ENCODE measurements at places on chromosomes 2 and 18. TPM values are rescaled to one million over a fixed set of nuclear protein-coding genes. Genes with fewer than 3 reads are reported as not detected.
A peak's percentile ranks its signal among the peaks of the same experiment; 100 is the strongest.

Gene REG3G
- total RNA-seq = not detected

Gene MC5R
- total RNA-seq = not detected

Gene RAB6D
- total RNA-seq = under 0.01 TPM

Gene ANTXR1
- total RNA-seq = 45.5 TPM

Gene TRIB2
- total RNA-seq = 31.0 TPM

Gene DES
- total RNA-seq = 69.3 TPM

Gene CYS1
- 5.1 TPM for total RNA-seq

Gene REG1A
- total RNA-seq = not detected

Gene FKBP7
- total RNA-seq = 54.3 TPM

Gene CDCA7
- 1.3 TPM for total RNA-seq

Gene PLCD4
- total RNA-seq = 10.7 TPM

Gene GRB14
- total RNA-seq = 0.26 TPM

Gene LINC00305
- not detected for total RNA-seq

Gene MORN2
- total RNA-seq = 19.3 TPM

Gene TBC1D8
- 3.8 TPM for total RNA-seq

Gene MAP3K19
- not detected for total RNA-seq

DNA sequence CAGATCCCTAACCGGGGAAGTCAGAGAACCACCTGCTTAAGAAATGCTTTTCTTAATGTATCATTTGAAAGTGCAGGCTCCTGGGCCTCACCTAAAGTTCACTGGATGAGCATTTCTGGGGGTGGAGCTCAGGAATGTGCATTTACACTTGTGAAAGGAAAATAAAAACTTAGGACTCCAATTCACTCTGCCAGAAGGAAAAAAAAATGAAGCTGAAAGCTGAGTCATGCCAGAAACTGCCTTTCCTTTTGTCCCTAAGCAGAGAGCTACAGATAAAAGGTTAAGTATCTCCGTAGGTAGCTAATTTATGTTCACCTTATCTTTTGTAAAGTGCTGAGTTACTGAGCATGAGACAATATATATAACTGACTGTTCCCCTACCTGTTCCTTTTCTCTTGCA, 229.5 kb upstream of the MEX3C start:
- DNase-seq = peak; percentile 1

GRCh38 chr2:110678457-110679336, 834 bp upstream of the BUB1 start:
- DNase-seq = peak; percentile 25

GRCh38 chr2:164890544-164890943, 48.9 kb upstream of the COBLL1 start:
- peak; percentile 18 for DNase-seq

- DNase-seq = peak; percentile 74
These were observed 35.9 kb downstream of the SPRED2 start for GRCh38 chr2:65396348-65397026.

DNA sequence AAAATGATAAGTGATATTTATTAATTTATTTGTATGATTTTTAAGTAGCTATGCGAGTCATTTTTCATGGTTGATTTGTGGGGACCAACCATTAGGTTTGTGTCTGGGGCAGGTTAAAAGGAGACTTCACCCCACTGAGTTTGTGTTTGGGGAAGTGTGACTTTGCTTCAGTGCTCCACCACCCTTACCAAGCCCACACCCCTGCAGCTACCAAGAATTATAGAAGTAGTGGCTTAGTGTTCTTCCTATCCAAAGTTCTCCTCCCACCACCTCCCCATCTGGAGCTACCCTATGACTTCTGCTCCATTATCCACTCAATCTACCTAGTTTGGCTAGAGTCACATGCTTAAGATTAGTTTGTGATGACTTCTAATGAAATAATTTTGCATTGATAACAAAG, 182.1 kb upstream of the ZEB2 start:
- DNase-seq = no peak

DNA sequence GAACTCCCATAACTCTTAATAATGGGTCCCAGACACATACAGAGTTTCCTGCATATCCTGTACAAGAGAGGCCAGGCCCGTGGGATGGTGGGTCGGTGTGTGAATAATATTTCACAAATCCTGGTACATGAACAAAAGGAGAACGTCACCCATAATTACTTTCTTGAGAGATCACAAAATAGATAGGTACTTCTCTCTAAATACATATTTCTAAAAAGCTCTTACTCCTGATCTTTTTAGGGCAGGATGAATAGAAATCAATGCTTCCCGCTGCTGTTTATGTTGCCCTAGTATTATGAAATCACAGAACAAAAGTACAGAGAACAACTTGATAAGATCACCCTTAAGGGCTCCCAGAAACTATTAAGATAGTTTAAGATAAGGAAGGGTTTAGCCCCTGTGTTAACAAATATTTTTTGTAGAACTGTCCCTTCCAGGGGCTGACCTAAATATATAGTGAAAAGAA, 5.4 kb downstream of the IRS1 start:
- DNase-seq = peak; percentile 38

DNA sequence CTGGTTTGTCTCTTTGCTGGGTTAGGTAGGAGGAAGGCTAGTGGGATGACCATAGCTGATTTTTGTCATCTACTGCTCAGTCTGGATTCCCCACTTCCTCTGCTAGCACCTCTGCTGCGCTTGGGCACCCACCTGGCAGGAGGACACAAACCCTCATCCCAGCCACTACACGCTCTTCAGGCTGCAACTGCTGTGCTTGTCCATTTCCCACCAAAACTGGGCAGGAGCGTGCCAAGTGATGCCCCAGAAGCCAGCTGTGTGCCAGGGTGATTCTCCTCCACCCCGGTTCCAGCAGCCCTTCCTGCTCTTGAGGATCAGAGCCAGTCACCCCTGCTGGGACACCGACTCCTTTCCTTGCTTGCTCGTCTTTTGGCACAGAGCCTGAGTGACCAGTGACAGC, 15.7 kb upstream of the PER2 start:
- DNase-seq = no peak

- peak; percentile 93 for DNase-seq
These were observed 23.3 kb downstream of the RAB31 start for GRCh38 chr18:9731380-9731779.

DNA sequence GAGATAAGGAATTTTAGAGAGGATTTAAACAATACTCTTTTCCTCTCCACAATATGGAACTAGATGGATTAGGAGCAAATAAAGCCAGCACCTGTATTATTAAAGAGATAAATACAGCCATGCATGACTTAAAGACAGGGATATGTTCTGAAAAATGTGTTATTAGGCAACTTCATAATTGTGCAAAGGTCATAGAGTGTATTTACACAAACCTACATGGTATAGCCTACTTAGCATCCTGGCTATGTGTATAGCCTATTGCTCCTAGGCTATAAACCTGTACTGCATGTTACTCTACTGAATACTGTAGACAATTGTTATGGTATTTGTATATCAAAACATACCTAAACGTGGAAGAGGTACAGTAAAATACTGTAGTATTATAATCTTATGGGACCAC, 53.0 kb downstream of the PTRHD1 start:
- DNase-seq = no peak

- DNase-seq = no peak
These were observed 11.4 kb upstream of the RFX8 start for GRCh38 chr2:101486258-101486701.

- no peak for DNase-seq
These were observed 79.6 kb upstream of the CTLA4 start for GRCh38 chr2:203787979-203788378.

GRCh38 chr2:61946666-61947065, 41.2 kb downstream of the COMMD1 start:
- DNase-seq = peak; percentile 47

DNA sequence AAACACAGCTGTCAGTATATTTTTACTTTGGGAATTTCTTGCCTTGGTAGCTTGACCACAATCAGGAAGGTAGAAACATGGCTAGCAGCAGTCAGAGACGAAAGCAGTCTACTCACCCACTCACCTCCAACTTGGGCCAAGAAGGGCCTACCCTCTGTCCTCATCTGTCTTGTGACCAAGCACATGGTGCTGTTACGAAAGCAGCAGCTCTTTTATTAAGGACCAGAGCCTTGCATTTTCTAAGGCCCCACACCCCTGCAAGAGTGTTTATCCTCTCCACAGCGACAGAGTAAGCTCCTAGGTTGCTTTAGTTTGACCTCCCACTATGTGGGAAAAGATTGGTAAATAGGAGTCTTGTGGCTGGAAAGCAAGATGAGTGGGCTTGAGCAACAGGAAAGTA, 31.3 kb upstream of the MSTN start:
- peak; percentile 50 for DNase-seq

DNA sequence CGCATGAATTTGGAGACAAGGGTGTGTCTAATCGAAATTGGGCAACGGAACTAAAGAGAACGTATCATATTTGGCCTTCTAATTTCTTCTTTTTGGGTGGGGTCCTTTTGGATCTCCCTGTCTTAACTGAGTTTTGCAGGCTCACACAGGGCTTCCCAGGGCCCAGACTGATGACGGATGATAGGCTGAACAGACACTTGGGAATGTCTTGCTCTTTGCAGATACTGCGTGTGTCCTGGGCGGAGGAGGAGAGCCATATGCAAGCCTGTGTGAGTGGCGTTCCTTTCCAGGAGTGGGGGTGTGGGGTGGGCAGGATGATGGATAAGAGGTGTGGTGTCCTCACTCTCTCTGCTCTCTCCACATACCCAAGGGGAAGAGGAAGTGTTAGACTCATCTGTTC, 40.1 kb downstream of the TNP1 start:
- DNase-seq = no peak

- DNase-seq = peak; percentile 81
These were observed 3.9 kb downstream of the MAPRE2 start for GRCh38 chr18:35045121-35045520.

DNA sequence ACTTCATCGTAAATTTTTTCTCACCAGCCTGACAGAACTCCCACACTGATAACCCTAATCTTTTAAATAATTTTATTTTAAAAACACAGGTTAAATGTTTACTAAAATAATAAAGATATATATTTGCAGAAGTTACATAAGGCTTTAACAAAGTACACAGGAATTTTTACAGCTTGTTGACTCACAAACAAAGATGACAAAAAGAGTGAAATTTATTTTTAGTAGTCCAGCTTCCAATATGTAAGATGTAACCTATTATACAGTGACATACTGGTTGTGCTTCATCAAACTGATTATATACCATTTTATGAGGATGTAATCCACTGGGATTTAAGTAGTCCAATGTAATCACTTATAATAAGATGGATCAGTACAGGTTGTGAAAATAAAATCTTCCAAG, 348.9 kb upstream of the SLC39A10 start:
- DNase-seq = no peak

GRCh38 chr2:54895730-54896129, 154.5 kb downstream of the RTN4 start:
- DNase-seq = peak; percentile 58

- no peak for DNase-seq
These were observed 60.4 kb downstream of the DHRS9 start for GRCh38 chr2:169129703-169130243.

- no peak for DNase-seq
These were observed 39.3 kb downstream of the PMAIP1 start for GRCh38 chr18:59939127-59939526.

DNA sequence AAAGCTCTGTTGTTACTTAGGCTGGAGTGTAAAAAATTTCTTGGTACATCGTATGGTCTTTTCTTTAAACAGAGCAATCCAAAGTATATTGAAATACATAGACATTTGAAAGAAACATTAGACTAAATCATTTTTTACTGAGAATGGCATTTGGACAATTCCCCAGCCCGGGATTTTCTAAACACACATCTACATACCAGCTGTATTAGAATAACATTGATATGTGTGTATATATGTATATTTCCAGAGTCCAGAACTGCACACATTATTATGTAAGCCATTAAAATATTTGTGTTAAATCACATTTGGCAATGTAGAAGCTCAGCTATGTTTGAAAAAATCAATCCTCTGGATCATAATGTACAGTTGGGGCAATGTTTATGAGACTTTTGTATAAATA, 1853.6 kb upstream of the LRRTM1 start:
- no peak for DNase-seq

DNA sequence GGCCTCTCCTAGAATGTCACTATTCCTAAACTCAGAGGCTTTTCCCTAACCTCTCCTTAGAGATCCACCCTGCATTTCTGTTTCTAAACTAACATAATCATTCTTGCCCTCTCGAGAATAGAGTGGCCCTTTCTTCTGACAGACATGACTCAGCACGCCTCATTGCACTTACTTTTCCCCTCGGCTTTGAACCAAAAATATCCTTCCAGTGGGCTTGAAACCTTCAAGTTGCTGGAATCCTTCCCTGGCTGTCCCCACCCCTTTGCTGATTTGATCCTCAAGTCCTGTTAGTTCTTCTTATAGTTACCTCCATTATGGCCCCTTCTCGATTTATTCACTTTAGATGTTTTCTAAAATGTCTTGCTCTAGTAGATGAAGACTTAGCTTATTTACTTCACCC, 158.0 kb downstream of the LTBP1 start:
- peak; percentile 78 for DNase-seq

GRCh38 chr2:229528846-229529245, 185.5 kb downstream of the DNER start:
- DNase-seq = no peak

GRCh38 chr2:9178904-9179571, 27.6 kb upstream of the ASAP2 start:
- peak; percentile 92 for DNase-seq

GRCh38 chr18:9380101-9380500, 45.5 kb downstream of the TWSG1 start:
- DNase-seq = peak; percentile 79

DNA sequence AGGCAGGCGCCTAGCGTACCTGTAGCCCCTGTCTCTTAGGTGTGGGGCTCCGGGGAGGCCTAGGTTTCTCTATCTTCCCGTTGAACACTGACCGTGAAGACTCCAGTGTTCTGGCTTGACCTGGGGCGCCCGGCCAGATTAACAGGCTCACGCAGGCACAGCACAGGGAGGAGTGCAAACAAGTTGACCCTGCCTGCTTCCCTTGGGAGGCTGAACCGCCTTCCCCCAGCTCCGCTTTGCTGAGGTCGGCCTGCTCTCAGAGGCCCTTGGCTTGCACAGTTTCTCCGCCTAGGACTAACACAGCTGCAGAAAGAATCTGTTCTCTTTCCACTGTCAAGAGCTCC, 567 bp downstream of the PCYOX1 start:
- DNase-seq = peak; percentile 71

GRCh38 chr18:1483385-1483784, 578.7 kb downstream of the ADCYAP1 start:
- no peak for DNase-seq

- DNase-seq = no peak
These were observed 12.4 kb upstream of the IL1R1 start for GRCh38 chr2:102129951-102130646.

DNA sequence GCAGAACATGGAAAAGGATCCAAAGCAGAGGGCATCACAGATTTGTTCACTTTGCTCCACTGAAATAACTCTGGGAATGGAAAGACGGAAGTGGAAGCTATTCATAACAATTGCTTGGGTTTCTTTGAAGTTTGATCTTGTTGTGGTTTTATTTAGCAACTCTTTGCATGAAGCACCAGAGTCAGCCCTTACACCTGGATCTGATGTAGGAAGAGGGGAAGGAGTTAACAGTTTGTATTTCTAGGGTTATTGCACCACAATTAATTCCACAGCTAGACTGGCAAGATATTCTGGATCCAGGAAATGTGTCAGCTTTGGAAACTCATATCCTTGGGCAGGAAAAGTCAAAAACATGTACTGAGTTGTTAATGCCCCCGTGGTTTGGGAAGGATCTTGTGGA, 1143.4 kb downstream of the CNTNAP5 start:
- DNase-seq = peak; percentile 2

GRCh38 chr2:210617732-210618330, 61.4 kb downstream of the CPS1 start:
- peak; percentile 32 for DNase-seq

- no peak for DNase-seq
These were observed 2.2 kb upstream of the CTDSP1 start for GRCh38 chr2:218397463-218397819.

All from fibroblast of lung (primary cell).